NCI-H1436 (cell line): ENCODE measurements at places on chromosomes 6 and 20.

GRCh38 chr20:45810191-45810970, 2.1 kb upstream of the UBE2C start:
- no peak for DNase-seq

DNA sequence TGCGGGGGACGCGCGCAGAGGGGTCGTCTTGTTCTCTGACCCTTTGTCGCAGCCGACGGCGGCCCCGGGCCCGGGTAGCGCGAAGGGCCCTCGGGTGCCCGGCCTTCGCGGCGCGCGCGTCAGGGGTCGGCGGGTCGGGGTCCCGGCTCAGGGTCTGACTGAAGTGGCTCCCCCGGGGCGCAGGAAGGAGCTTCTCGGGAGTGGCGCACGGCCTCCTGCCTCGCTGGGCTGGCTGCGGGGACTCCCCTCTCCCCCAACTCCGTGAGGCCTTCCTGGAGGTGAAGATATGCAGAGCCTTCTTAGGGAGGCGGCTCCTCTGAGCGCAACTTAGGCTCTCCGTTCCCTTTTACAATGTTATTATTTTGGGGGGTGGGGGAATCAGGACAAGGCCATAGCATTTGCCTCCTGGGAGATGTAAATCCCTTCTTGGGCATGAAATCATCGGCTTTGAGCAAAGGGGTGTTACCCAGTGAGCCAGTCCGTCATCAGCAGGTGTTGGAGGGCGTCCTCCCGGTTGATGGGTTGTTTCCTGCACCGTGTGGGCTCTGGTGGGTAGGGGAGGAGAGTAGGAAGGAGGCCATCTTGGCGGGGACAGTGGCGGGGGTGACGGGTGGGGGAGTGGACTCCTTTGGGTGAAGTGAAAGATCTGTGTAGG, 523 bp downstream of the CDS2 start:
- DNase-seq: peak; percentile 60

DNA sequence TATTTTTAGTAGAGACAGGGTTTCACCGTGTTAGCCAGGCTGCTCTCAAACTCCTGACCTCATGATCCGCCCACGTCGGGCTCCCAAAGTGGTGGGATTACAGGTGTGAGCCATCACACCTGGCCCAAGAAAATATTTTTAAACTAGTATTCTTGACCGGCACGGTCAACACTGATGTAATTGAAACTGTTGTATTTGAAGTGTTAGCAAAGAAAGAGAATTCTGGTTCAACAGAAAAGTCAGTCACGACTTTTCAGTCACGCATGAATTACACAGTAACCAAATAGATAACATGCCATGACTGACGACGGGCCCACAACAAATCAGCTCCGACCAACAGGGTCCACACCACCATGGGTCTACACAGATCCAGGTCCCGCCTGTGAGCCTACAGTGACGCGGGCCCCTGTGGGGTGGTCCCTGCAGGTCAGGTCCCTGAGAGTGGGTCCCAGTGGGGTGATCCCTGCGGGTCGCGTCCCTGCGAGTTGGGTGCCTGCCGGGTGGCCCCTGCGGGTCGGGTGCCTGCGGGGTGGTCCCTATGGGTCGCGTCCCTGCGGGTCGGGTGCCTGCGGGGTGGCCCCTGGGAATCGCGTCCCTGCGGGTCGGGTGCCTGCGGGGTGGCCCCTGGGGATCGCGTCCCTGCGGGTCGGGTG, 1.0 kb downstream of the GMEB2 start:
- no peak for DNase-seq

DNA sequence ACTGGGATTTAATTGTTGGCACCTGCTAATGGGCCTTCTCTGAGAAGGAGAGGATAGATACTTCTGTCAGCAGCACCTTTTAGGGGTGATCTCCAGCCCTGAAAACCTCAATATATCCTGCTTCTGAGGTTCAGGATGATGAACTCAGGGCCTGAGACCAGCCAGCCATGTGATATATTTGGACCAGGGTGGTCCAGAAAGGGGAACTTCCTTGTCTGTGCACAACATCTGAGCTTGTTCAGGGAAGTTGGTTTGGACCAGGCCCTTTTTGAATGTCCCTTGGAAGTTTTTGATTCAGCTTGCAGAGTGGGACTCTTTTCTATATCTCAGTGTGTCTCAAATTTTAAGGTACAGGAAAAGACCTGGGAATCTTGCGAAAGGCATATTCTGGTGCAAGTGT, 85.8 kb downstream of the GFRA4 start:
- DNase-seq: no peak

GRCh38 chr6:158500016-158500735, 59.7 kb upstream of the TMEM181 start:
- peak; percentile 22 for DNase-seq
